ENCODE measurements at places on chromosomes 11 and 22.

GRCh38 chr11:96275801-96276594, 67.0 kb downstream of the MAML2 start:
- no peak for DNase-seq

GRCh38 chr11:20363149-20363499, 390 bp upstream of the HTATIP2 start:
- DNase-seq, result no peak

DNA sequence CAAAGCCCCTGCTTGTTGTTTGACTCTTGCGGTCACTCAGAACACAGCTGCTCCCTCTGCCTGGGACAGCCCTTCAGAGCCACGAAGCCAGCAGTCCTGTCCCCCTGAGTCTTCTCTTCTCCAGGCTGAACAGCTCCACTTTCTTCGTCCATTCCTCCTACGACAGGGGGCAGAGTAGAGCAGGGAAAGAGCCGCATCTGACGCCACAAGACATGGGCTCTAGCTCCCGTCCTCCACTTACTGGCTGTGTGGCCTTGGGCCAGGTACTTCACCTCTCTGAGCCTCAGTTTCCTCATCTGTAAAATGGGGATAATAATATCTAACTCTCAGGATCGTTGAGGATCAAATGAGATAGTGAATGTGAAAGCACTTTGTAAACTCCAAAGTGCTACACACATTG, 29.9 kb downstream of the CHRDL2 start:
- no peak for DNase-seq

- DNase-seq, result no peak
These were observed 27.2 kb downstream of the ANO1 start for GRCh38 chr11:70105369-70105754.

DNA sequence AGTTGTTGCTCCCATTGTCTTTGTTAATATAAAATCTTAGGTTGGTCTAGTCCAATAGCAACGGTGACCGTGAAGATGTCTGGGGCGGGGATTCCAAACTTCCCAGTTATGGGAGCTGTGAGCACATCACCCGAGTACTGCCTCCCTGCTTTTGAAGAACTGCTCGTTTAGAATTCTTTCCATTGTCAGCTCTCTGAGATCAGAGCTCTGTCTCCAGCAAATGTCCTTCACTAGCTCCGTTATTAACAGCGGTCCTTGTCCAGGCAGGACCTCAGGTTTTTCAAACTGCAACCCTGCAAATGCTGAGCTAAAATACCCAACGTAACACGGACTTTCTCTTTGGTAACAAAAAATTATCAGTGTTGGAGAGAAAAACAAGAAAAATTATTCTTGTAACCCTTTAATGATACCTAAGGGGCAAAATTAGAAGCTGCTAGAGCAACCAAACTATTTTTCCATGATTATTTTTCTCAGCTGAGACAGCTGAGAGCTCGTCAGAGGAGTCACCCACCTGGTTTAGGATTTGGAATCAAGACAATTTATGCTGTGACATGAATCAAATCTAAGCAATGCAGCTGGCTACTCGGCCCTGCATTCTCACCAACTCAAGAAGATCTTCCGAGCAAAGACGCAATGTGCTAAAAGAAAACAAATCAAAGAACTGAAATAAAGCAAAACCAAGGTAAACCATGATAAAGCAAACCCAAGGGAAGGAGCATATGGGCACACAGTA, 15.1 kb upstream of the EFCAB6 start:
- DNase-seq, result no peak

- no peak for DNase-seq
These were observed 51.7 kb upstream of the PITPNB start for GRCh38 chr22:27970596-27971220.

DNA sequence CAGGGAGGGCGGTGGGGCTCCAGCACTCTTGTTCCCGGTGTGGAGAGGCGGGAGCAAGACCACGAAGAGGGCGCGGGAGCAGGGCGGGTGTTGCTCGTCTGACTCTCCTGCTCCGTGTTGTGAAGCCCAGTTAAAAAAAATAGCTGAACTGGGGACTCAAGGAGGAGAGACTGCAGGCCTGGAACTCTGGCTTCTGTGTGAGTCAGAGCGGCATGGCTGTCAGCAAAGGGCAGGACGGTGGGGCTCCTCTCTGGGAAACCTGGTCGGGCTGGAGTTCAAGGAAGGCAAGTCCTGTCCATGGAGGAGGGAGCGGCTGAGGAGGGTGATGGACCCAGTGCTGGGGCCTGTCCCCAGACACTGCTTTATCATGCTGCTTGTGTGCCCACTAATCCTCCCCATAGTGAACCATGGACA, 152.3 kb downstream of the FEZ1 start:
- no peak for DNase-seq

- no peak for DNase-seq
These were observed 713.9 kb upstream of the CCDC179 start for GRCh38 chr11:23574149-23574548.

GRCh38 chr22:48675141-48675829, 1152.4 kb downstream of the BRD1 start:
- no peak for DNase-seq

- no peak for DNase-seq
These were observed 373.6 kb upstream of the DDI1 start for GRCh38 chr11:103662880-103663279.

Data from activated CD4-positive, CD25-positive, alpha-beta regulatory T cell (primary cell).